ENCODE measurements at places on chromosomes 12 and 14.
A peak's percentile ranks its signal among the peaks of the same experiment; 100 is the strongest.

DNA sequence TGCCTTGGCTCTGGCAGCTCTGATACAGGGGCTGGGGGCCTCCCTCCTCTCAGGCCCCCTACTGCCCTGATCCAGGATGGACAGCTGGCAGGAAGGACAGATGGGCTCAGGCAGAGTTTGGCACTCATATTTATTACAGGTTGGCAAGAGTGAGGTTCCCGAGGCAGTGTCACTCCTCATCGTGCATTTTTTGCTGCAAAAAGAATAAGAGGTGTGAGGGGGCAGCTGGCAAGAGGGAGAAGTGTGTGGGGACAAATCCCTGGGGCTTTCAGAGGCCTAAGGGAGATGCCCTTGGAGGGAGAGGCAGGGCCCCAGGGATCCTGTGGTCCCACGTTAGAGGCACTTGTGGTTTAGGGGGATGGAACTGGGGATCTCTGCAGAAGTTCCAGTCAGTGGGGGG, 5.0 kb downstream of the CMTM5 start:
- no peak for DNase-seq

- peak; percentile 8 for DNase-seq
Observed at GRCh38 chr12:65728848-65729793, 95.2 kb upstream of the HMGA2 start.

- no peak for DNase-seq
Observed at GRCh38 chr14:52315355-52315718, 1.2 kb downstream of the PTGER2 start.

- DNase-seq, result no peak
Observed at GRCh38 chr12:98319716-98320425, 195.5 kb upstream of the TMPO start.

Measured in RWPE1 (cell line).